ENCODE measurements at places on chromosomes 4 and X.
A peak's percentile ranks its signal among the peaks of the same experiment; 100 is the strongest.

DNA sequence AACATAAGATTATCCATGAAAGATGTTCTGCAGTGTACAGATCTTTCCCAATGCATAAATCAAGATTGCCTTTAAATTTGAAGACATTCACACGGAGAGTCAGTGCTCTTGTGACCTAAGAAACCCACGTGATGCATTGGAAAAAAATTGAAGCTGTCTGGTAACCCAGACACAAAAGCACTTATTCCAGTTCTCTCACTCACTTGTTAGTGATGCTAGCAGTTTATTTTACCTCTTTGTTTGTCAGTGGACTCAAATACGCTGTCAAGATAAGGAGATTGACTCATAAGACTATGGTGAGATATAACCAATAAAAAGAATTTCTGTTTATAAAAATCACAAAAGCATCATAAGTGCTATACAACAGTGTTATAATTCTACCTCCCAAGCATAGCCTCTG is 245.8 kb upstream of the SMIM31 start:
- no peak for DNase-seq

- DNase-seq = no peak
Observed at GRCh38 chrX:34893741-34894140, 48.9 kb upstream of the FAM47B start.

DNA sequence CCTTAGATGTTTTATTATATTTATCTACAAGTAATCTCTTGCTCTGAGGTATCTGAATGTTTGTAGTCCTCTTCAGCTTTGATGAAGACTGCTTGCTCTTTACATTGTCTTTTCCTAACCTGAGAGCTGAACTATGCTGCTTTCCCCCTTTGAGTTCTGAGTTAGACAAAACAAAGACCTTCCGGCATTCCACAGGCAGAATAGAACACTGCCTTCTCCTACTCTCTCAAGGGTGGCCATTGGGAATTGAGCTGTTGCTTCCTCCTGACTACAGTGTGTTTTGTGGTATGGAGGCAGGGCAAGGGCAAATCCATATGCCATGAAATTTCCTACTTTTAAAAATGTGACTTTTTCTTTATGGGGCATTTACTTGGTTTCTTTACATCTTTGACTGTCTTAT is 841.0 kb downstream of the FAM133A start:
- DNase-seq = no peak

GRCh38 chr4:155197757-155198156 is 10.7 kb upstream of the NPY2R start:
- DNase-seq = no peak

- no peak for DNase-seq
Observed at GRCh38 chr4:179666226-179666625, 2224.0 kb upstream of the AGA start.

- DNase-seq = no peak
Observed at GRCh38 chr4:106266201-106266600, 49.8 kb downstream of the TBCK start.

DNA sequence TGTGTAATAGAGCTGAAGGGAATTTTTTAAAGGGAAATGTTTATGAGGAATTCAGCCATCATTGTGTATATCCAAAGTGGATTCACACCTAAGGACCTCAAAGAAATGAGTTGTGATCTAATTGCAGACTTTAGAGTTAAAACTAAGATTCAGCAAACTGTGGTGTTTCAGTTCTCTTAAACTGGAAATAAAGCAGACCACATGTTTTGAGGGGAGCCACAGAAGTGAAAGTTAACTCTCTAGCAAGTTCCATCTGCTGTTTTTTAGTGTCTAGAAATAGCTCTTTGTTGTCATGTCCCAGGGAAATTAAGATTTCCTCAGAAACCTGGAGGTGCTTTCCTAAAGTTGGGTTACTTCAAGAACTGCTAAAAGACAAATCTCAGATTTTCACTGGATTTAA is 97.3 kb upstream of the DDX3X start:
- peak; percentile 52 for DNase-seq

- DNase-seq = no peak
Observed at GRCh38 chr4:141659539-141659938, 23.2 kb downstream of the IL15 start.

- DNase-seq = no peak
Observed at GRCh38 chr4:40395166-40395900, 60.2 kb downstream of the CHRNA9 start.

GRCh38 chr4:86521373-86521969 is 72.6 kb upstream of the PTPN13 start:
- DNase-seq = no peak

- DNase-seq = peak; percentile 48
Observed at GRCh38 chrX:150693725-150694574, 754 bp downstream of the MTMR1 start.

DNA sequence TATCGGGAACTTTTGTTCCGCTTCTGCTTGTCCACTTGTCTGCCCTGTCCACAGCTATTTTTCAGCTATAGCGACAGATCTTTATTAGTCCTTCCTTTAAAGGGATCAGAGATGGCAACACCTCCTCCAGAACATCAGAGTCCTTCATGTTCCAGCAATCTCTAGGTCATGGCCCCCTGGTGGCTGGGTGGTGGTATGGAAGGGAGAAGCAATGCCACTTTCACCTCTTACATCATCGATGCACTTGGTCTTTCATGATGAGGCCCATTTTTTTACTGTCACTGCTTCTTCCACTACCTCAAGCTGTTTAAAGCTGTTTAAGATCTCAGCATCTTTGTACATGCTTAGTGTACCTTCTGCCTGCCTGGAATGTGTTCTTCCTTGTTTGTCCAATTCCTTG is 106.7 kb downstream of the ARHGAP6 start:
- peak; percentile 24 for DNase-seq

GRCh38 chr4:152485726-152486276 is 50.1 kb downstream of the FBXW7 start:
- no peak for DNase-seq

DNA sequence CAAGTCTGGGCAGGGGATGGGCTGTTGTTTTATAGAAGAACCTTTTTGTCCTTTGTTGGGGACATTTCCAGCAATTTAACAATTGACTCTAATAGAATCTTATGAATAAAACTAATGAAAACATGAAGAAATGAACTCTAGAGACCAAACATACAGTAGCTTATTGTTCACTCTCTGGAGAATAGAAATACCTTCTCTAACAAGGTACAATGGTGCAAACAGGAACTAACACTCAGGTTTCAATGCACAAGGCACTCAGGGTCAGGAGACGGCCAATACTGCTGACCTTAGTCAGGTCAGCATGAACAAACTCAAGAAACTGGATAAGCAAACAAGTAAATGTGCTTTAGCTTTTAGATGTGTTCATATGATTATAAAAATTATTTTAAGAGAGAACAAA is 39.6 kb upstream of the FBXW7 start:
- DNase-seq = no peak

- DNase-seq = no peak
Observed at GRCh38 chrX:136778020-136778419, 2.7 kb downstream of the ARHGEF6 start.

GRCh38 chr4:14771504-14772175 is 230.6 kb upstream of the CPEB2 start:
- no peak for DNase-seq

- DNase-seq = no peak
Observed at GRCh38 chrX:69085826-69086225, 79.4 kb downstream of the PJA1 start.

DNA sequence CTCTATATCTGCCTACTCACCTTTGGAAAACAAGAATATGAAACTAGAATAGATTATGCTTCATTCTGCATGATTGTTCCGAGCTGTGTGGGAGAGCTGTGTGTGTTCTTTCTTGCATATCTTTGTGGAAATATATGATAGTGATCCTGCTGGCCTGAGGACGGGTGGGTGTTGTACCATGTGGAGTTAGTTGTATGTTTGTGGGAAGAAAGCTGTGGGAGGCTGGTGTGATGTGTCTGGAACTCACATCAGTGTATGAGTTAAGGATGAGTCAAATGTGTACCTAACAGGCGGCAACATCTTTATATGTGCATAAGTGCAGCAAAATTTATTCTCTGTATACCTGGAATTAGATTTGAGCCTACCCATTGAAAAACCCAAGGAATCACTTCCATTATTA is 208.1 kb upstream of the ADGRL3 start:
- DNase-seq = no peak

GRCh38 chr4:142574306-142574705 is 271.8 kb downstream of the INPP4B start:
- no peak for DNase-seq

GRCh38 chrX:43728002-43728401 is 71.9 kb downstream of the MAOA start:
- no peak for DNase-seq

GRCh38 chrX:150844016-150844415 is 54.5 kb downstream of the CD99L2 start:
- no peak for DNase-seq

DNA sequence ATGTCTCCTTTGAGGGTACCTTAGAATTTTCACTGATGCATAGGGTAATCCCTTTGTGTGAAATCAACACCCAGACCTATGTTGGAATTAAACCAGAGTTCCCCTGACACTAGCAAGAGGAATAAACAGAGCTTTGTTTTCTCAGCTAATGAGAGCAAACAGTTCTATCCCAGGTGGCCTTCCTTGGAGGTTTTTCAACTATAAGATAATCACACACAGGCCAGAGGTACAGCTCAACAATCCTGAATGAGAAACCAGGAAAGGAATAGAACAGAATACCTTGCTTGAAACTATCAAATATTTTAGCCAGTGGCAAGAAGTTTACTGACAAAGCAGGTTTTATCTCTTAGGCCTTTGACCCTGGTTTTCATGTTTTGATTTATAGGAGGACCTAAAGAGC is 100.2 kb downstream of the OTC start:
- no peak for DNase-seq

DNA sequence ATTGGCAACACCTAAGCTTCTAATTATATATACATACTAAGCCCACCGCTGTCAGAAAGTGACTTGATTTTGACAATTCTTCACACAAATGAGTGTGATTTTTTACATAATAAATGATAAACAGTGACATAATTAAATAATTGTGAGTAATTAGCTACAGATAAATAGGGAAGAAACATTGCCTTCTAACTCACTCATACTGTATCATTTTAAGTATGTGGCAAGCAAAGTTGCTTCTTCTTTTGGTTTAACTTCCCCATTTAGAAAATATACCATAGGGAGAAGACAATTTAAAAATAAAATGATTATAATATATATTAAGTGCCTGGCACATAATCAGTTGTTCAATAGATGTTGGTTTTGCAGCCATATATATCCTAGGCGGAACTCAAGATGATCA is 644.2 kb downstream of the FSTL5 start:
- DNase-seq = no peak

DNA sequence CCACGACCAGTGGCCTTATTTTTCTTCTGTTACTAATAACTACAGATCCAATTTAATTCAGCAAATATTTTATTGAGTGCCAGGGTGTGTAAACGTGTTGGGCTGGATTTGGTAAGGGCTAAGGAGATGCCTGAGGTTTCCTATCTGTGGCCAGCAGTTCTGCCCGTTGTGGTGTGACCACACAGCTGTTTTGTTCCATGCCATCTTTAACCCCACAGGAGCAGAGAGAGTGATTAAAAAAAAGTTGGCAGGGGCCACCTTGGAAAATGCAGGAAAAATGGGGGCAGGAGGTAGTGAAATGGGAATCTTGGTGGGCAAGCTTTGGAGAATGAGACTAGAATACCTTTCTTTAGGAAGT is 1.1 kb downstream of the PLAC8 start:
- peak; percentile 28 for DNase-seq

DNA sequence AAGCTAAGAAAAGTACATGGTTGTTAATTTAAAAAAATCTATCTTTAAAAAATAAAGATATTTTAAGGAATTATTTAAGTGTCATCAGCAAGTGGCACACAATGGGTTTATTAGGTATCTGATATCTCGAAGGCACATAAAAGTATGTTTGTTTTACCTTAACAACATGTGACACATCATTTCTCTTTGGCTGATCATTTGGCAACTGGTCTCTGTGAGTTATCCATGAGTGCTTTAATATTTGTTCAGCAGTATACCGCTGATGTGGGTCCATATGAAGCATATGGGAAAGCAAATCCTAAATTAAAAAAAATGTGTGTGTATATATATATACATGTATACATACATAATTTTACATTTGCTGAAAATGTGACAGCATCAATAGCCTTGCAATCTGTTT is 123.2 kb downstream of the RPS6KA6 start:
- no peak for DNase-seq

- DNase-seq = no peak
Observed at GRCh38 chr4:178812866-178813265, 1370.6 kb upstream of the AGA start.

- no peak for DNase-seq
Observed at GRCh38 chrX:95721011-95721410, 963.6 kb upstream of the DIAPH2 start.

DNA sequence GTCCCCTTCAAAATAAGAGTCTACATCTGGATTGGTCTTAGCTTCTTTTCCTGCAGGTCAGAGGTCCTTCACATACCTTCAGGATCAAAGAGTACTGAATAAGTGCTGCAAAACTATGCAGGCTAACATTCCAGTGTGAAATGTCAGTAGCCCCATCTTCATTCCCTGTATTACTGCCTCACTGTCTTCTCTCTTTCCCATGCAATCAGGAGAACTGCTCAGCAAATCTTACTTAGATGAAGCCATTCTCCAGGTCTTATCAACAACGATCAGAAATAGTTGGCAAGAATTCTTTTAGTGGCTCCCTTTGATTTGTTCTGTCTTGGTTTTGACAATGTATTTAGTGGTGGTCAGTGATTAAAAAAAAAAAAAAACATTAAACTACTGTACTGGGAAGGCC is 26.0 kb upstream of the IQCM start:
- no peak for DNase-seq

DNA sequence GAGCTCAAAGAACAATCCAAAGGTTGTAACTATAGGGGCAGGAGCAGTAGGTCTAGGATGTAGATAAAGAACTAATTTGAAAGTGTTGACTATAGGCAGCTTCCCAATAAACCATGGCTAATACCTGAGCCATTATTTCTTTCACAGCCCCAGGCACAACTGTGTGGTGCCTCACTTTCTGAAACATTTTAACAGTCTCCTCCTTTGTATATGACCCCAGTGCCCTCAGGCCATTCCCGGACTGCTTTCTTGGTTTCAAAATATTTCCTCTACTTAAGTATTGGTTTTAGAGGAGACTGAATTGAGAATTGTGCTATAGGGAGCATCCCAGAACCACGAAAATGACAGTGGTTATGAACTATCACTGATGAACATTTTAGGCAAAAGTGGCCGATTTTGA is 728.7 kb downstream of the IL1RAPL1 start:
- no peak for DNase-seq

- no peak for DNase-seq
Observed at GRCh38 chrX:78945186-78945912, at the start of gene P2RY10. Gene P2RY10, plus strand, starts transcription at chrX:78945391. Its CDS starts 15,130 bp downstream, at chrX:78960521.
